H9 (cell line): ENCODE measurements at places on chromosomes 11 and 22.

- DNase-seq, result peak; percentile 79
Observed at GRCh38 chr11:129947474-129947873, 52.1 kb upstream of the NFRKB start.

DNA sequence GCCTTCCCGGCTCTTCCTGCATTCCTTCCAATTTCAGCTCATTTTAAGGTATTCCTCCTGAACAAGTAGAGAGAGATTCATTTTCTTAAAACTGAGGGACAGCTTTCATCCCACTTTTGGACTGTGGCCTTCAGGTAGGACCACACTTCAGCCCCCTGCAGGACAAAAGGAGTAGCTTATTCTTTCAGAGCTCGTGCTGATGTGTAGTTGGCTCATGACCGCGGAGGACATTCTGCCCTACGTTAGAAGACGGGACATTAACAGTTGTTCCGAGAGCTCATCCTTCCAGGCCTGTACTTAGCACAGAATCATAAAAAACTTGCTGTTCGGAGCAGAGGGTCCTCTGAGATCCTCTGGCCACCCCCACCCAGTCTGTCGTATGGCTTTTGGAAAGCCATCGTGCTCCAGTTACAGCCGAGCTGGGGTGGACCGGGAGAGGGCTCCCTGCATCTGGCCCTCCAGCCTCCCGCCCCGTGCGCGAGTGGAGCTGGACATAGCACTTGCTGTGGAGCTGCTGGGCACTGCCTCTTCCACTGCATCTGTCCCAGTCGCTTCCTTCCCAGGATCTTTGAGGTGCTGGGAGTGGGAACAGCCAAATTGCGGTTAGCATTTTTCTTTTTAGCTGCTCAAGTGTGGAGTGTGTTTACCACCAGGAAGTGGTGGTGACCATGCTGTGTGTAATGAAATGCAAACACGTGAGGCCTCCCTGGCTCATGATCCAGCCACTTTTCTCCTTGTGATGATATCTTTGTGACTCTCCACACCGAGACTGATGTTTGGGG is 250.3 kb downstream of the TBC1D22A start:
- DNase-seq, result no peak

DNA sequence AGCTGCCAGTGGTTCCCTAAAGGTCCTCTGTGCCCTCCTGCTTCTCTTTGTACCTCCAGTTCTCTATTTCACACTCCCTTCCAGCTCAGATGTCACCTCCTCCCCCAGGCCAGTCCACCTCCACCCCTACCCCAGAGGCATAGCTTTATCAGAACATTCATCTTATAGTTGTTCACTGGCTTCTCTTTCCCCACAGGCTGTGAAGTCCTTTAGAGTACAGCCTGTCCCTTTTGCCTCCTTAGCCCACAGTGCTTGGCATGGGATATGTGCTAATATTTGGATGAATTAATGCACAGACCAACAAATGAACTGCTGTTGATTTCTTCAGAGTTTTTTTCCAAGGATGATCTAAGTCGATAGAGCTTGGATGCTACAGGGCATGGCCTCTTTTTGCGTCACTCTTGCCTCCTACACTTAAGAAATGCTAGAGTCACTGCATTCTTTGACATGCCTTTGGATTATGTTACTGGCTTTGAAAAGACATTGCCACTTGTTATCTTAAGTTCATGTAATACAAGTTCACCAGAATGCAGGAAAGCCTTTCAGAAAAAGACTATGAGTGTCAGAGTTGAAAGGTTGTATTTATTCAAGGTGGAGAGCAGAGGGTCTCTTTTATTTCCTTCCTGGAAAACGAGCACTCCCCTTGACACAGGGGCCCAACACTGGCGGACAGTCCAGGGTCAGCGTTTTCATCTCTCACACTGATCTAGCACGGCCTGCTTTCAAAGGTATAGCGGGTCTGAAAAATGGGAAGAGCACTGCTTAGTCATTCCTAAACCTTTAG is 75.7 kb downstream of the PISD start:
- DNase-seq, result no peak

- DNase-seq, result no peak
Observed at GRCh38 chr22:48088926-48089536, 1326.6 kb downstream of the TBC1D22A start.

DNA sequence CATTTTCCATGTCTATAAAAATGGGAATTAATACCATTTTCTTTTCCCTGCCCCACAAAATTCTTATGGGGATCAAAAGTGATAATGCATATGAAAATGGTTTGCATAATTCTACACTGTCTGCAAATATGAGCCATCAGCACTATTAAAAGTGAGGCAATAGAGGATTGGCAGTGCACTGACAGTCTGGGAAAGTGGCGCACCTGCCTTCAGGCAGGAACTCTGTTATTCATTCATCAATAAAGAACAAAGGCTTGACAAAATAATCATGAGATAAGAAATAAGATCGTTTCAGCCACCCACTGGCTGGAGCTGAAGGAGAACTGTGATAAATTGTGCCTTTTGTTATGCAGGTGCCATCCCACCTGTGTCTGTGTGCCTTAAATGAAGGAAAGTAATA is 49.5 kb downstream of the ARFGAP2 start:
- DNase-seq, result no peak

DNA sequence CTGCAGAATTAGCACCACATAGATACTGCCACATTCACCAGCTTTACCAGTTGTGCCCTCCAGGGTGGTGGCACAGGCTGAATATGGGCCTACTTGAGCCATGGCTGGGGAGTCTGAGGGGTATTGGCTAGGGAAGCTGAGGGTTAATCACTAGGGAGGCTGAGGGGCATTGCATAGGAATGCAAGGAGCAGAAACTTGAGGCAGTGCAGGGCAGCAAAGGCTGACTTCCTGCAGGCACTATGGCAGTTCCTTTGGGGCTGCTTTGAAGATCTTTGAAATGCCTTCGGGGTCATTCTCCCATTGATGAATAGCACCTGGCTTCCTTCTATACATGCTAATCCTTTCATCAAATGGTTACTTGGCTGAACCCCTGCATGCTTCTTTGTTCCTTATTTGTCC is 171.5 kb downstream of the RCN1 start:
- no peak for DNase-seq

- no peak for DNase-seq
Observed at GRCh38 chr22:27164781-27165503, 507.6 kb downstream of the MIAT start.

DNA sequence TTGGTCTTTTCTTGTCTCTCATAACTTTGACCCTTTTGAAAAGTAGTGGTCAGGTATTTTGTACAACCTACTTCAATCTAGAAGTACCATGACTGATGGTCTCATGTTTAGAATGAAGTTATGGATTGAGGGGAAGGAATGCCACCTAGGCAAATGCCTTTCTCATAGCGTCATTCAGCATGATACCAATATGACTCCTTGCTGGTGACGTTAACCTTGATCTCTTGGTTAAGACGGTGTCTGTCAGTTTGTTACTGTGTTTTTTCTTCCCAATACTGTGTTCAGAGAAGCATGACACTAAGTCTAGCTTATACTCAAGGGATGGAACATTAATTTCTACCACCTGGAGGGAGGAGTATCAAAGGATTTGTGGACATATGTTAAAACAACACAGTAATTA is 130.9 kb downstream of the KIF18A start:
- no peak for DNase-seq

- DNase-seq, result no peak
Observed at GRCh38 chr11:28026634-28027290, 81.2 kb downstream of the KIF18A start.

GRCh38 chr22:20965104-20965887 is 1.8 kb upstream of the AIFM3 start:
- no peak for DNase-seq

GRCh38 chr11:113277907-113278306 is 36.5 kb upstream of the TTC12 start:
- no peak for DNase-seq

DNA sequence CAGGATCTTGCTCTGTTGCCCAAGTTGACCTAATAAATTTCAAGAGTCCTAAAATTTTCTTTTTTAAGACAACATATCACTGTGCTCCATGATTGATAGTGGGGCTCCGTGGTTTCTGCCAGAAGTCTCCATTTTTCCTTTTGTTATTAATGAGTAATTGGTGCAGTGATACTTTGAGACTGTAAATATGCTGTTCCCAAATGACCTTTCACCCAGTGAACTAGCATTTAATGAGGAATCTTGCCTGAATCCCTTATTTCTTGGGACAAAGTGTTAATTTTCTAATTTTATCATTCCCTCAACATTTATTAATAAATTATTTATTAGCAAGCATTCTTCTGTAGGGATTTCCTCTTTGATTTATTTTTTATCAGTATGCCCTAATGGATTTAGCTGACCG is 2.3 kb upstream of the DHCR7 start:
- no peak for DNase-seq

DNA sequence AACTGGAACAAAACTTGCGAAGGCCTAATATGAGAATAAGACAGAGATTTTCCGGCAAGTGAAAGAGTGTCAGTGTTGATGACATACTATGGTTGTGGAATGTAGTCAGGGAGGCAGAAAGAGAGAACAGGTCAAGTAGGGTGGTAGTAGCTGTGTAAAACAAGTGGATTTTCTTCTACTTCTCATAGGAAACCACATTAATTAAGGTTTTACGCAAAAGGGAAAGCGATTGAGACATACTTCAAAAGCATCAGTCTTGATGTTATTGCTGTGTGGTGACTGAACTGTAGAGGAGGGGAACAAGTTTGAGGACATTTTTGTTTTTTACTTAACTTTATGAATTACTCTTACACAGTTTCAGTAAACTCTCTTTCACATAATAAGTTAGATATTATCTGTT is 186.0 kb upstream of the CNTN5 start:
- DNase-seq, result no peak

GRCh38 chr11:47716692-47717091 is 1.5 kb upstream of the AGBL2 start:
- DNase-seq, result no peak

- no peak for DNase-seq
Observed at GRCh38 chr11:77619576-77620198, 17.9 kb downstream of the CLNS1A start.

- DNase-seq, result no peak
Observed at GRCh38 chr11:23288003-23288783, 427.9 kb upstream of the CCDC179 start.
